Lower lobe of right lung (tissue), 2 donors: ENCODE measurements at places on chromosomes 7 and 10. TPM values are rescaled to one million over a fixed set of nuclear protein-coding genes. Genes with fewer than 3 reads are reported as not detected.

BTAF1 gene
- 31.0 TPM for total RNA-seq

C7orf33 gene
- not detected for total RNA-seq

PTPN20 gene
- total RNA-seq, result 4.0 TPM

GRCh38 chr7:102993718-102994029 lies 80.9 kb downstream of the LRRC17 start:
- no peak overlapping the region for H3K27ac ChIP-seq
- H3K27me3 ChIP-seq, result no peaks in the 10 kb centered on the region
- DNase-seq, result no peak
- no peak overlapping the region for H3K4me3 ChIP-seq
- H3K36me3 ChIP-seq, result no peaks in the 10 kb centered on the region

GRCh38 chr7:118642396-118642795 lies 417.9 kb downstream of the ANKRD7 start:
- no peak overlapping the region for H3K4me3 ChIP-seq
- DNase-seq, result no peak
- H3K36me3 ChIP-seq, result no peaks in the 10 kb centered on the region
- H3K27me3 ChIP-seq, result no peaks in the 10 kb centered on the region
- H3K27ac ChIP-seq, result no peak overlapping the region

DNA sequence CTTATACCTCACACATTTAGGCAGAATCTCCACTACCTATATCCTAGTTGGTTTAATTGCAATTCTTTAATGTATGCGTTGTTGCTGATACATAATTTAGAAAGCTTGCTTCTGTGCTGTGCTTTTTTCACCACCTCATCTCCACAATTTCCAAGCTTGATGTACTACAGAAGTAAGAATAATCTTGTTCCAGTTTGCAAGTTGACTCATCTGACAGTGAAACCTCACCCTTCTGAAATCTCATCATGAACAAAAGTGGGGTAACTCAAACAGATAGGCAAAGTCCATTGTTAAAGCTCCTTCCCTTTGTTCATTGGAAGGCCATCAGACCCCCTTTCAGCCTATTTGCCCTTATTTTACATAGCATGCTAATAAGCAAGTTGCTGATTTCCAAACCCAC lies 13.6 kb downstream of the EIF4EBP2 start:
- peaks cover 30% of the 10 kb centered on the region for H3K36me3 ChIP-seq
- H3K27ac ChIP-seq, result no peak overlapping the region
- no peak overlapping the region for H3K4me3 ChIP-seq
- no peaks in the 10 kb centered on the region for H3K27me3 ChIP-seq
- no peak for DNase-seq
- peaks cover 8% of the 10 kb centered on the region for H3K4me1 ChIP-seq

DNA sequence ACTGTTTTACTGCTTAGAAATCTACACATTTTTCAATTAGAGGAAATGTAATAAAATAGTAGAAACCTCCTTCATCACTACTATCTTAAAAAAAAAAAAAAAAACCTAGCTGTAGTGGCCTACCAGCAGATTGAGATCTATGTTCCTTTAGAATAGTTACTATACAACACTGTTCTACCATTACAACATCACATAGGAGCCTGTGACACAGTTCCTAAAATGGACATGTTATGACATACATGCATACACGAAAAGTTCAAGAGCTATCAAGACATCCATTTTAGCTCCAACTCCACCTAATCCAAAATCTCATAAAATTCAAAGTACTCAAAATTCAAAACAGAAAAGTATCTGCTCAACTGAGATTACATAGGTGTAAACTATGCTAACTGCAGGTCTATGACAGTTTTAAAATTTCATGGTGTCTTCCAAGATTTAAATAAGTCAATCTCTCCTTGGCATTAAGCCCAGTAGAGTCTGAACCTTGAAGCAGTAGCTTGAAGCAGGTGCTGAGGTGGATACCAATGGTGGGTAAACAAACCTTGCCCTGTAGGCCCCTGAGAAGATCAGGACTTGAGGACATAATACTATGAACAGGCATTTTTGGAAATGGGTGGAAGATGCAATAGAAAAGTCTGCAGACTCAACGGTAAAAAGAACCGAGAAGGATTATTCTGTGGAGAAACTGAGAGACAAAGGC lies 17.0 kb downstream of the CACUL1 start:
- no peak for DNase-seq
- H3K4me1 ChIP-seq, result peaks cover 73% of the 10 kb centered on the region
- no peak overlapping the region for H3K4me3 ChIP-seq
- no peaks in the 10 kb centered on the region for H3K36me3 ChIP-seq
